8988T (cell line): ENCODE measurements at places on chromosomes 1 and 21.

DNA sequence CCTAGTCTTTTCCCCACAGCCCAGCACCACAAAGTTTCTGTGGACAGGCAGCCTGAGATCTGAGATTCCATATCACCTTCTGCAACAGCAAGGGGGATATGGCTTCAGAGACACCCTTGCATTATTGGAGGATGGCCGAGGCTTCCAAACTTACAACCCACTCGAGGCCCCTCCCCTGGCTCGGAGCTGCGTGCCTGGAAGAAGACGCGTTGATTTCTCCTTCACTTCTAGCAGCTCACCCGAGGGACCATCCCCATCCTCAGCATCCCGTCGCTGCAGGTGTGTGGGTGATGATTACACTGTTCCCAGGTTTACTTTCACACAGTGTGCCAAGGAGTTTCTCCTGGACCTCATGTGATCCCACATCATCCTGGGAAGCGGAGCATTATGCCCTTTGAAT, 277.9 kb downstream of the MATN1 start:
- no peak for DNase-seq

DNA sequence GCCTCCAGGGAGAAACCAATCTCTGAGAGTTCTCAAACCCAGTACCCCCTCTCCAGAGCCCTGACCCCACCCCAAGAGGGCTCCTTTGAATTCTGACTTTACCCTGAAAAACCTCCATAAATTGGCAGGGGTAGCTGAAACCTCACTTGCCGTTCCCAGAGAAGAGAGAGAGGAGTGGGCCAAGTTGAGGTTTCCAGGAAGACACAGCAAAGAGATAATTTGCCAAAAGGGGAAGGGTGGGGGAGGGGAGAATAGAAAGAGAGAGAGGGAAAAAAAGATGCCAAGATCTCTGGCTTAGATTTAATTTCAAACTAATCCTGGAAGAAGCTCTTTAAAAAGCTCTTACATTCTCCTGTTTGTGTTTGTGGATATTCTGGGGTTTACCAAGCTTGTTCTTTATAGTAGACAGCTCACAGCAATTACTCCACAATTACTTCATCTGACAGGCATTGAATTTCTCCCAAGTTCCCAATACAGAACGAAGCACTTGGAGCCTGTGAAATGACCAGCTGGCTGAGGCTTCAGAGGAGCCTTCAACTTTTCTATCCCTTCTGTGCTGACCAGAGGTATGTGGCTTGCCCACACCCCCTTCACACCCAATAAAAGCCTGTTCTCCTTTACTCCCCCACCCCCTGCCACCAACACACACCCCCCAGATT, 1.1 kb upstream of the GRHL3 start:
- no peak for DNase-seq

DNA sequence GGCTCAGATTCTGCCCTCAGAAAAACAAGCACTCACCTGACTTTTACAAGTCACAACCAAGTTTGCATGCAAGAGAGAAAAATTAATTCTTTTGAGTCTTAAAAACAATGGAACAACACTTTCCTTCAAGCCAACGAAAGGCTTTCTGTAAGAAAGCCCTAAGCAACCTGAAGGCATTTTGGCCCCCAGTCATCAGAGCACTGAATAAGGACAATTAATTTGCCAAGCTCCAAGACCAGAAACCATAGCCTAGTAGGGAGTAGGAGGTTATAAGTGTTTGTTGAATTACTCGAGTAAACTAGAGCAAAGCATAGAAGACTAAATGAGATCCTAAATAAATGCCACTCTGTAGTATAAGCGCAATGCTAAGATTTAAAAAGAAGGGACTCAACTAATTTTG, 4.7 kb downstream of the TGFBR3 start:
- DNase-seq, result no peak

DNA sequence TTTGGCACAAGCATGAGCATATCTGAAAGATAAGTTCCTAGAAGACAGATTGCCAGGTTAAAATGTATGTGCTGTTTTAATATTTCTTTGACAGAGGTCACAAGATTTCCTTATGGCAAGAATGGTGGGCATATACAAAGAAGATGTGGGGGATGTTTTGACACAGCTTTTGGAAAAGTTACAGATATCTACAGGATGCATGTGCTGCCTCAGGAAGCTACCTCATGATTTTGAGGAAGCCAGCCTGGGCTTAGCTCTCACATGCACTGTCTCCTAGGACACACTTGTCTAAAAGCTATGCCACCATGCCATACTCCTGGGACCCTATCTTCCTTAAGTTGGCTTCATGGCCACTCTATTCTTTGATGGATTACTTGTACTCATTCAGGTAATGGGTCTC, 99.9 kb downstream of the C1orf94 start:
- DNase-seq, result no peak

- no peak for DNase-seq
Observed at GRCh38 chr1:195096051-195096521, 1512.2 kb downstream of the KCNT2 start.

DNA sequence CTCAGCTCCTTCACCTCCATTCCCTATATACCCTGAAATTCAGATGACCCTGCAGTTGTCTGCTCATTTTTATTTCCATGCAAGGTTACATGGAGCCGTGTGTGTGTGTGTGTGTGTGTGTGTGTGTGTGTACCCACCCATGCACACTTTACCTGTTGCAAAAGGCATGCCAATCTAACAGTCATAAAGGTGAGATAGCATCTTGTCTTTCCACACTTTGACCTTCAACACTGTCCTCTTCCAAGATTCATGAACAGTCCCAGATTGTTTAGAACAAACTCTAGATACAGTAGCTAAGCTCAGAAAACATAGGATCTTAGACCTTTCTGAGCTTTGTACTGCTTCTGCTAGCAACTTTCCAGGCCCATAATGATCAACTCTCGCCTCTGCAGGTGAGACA, 9.5 kb downstream of the LRRN2 start:
- no peak for DNase-seq

DNA sequence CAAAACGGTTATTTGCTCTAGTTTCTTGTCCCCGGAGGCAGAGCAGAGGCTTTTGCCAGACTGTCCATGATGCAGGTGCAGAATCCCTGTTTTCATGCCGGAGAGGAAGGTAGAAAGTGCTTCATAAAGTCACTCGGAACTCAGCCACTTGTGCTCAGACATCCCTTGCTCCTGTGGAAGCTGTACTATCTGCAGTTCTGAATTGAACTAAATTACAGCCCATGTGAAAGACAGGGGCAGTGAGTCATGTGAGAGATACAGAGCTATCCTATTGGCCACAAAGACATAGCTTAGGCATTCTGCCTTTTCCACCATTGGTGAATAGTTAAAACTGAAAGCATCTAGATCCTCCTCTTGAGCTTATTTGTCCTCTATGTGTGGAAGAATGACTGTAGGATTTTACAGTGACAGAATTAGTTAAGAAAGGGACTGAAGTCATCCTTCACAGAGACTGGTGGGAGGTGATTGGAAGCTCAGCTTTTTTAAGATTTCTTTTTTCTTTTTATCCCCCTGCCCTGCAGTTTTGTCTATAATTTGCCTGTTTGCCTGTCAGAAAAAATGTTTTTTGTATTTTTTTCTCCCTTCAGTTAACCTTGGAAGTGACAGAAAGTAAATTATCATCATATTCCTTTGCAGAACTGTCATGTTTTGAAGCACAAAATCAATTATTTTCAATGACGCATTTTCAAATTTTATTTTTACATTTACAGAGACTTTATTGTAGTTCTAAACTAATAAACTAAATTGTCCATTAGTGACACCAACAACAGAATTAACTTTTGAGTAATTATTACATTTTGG, 298.6 kb downstream of the PTPRC start:
- DNase-seq, result peak; percentile 14

GRCh38 chr21:16587681-16588375, 858.0 kb downstream of the USP25 start:
- DNase-seq, result no peak

DNA sequence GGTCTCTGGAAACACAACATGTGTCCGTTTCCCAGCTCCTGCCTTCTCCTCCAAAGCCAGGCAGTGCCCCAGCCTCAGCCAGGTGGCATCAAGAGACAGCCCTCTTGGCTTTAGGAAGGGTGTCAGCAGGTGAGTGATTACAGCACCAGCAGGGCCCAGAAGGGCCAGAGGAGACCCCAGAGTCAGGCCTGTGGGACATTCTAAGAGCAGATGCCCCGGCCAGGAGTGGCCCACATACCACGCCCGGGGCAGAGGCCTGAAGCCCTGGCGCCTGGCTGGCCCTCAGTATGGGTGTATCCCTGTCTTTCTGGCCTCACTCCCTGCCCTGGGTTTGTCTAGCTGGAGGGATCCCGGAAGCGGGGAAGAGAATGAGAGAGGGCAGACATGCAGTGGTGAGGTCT, 109.2 kb downstream of the CASZ1 start:
- no peak for DNase-seq

- DNase-seq, result no peak
Observed at GRCh38 chr1:36829066-36829465, 205.2 kb downstream of the GRIK3 start.

DNA sequence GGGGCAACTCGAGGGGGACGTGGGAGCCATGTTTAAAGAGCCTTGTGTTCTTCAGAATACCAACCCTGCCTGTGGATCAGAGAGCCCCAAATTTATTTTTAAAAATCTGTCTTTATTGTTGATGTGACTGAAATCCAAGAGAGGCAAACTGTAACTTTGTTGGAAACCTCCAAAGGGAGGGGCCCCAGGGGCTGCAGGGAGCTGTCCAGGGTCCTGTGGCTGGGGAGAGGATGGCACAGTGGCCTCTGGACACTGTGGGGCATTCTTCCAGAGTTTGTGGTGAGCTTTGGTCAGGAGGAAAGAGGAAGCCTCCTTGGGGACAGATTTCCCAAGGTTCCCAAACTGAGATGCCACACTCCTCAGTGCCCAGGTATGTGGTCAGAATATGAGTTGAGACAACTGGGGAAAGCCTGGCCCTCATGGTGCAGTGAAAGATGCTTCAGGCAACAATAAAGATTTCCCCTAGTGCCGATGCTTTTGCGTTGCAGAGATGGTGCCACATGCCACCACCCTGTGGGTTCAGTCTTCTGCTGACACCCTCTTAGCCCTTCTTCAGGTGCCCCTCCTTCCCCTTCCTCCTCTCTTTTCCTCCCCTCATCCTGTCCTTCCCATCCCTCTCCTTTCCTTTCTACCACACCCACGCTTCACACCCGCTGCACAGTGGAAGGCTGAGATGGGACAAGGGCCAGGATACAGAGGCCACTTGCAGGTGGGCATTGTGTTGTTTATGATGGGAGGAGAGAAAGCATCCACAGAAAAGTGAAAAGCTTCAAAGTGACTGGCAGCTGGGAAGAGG, 122.1 kb downstream of the UCK2 start:
- no peak for DNase-seq

- DNase-seq, result no peak
Observed at GRCh38 chr1:73953186-73953585, 244.8 kb downstream of the LRRIQ3 start.

- DNase-seq, result no peak
Observed at GRCh38 chr1:210374600-210374953, 45.9 kb downstream of the HHAT start.

DNA sequence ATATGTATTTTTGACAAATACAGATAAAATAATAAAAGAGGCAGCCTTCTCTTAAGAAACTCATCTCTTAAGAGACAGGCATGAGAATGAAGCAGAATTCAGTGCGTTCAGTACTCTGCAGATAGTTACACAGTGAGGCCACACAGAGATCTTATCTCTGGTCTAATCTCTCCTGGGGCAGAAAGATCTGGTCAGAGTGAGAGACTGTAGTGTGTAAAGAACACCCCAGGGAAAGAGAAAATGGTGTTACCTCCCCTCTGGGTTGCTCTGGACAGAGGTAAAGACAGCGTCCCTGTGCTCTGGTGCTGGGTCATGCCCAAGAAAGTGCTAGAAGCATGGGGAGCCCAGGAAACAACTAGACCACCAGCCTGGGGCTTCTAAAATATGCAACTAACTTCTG, 216.3 kb downstream of the SIPA1L2 start:
- DNase-seq, result no peak

GRCh38 chr1:169601096-169601881, 15.0 kb upstream of the F5 start:
- DNase-seq, result no peak

DNA sequence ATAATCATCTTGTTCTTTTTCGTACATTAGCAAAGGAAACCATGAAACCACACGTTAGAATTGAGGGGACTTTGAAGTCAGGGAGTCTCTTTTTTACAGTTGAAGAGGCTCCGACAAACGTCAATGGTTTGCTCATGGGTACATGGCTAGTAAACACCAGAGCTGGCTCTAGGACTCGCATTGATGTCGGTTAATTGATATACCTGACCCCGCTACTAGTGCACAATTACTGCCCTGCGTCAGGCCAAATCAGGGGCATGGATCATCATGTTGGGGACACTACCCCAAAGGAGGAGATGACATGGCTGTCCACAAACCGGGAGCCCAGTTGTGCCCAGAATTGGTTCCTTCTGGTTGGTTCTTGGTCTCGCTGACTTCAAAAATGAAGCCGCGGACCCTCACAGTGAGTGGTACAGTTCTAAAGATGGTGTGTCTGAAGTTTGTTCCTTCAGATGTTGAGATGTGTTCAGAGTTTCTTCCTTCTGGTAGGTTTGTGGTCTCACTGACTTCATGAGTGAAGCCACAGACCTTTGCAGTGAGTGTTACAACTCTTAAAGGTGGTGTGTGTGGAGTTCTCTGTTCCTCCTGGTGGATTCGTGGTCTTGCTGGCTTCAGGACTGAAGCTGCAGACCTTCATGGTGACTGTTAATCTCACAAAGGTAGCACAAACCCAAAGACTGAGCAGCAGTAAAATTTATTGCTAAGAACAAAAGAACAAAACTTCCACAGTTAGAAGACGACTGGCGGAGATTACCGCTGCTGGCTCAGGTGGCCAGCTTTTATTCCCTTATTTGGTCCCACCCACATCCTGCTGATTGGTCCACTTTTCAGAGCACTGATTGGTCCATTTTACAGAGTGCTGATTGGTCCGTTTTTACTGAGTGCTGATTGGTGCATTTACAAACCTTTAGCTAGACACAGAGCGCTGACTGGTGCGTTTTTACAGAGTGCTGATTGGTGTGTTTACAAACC, 126.9 kb upstream of the ERRFI1 start:
- DNase-seq, result no peak
